ENCODE measurements at places on chromosomes 3 and 15.

DNA sequence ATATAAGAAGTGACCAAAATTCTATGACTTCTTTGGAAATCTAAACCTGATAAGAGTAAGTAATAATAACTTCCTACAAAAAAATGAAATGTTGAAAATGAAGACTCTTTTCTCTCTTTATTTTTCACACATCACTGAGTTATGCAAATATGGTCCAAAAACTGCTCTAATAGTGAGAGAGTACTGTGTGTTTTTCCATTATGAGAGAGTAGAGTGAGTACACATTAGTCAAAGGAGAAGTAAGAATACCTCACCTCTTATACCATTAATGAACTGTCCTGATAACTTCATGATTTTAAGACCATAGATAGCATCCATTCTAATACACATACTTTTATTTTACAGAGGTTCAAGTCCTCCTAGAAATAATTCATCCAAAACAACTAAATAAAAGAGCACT, 1310.2 kb downstream of the SI start:
- no peak for DNase-seq

DNA sequence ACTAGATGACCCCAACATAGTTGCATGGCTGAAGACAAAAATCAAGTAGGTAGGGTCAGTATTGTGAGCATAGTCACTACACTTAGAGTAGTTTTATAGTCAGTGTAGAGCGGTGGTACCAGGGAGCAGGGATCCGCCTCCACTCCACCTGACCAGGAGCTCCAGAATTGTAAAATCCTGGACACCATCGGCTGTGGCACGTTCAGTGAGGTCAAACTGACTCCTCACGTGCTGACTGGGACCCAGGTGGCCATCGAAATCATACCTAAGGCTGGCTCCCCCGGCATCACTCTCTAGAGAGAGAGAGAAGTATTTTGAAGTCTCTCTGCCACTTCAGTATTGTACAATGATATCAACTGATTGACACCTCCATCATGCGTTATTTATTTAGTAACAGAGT, 59.7 kb upstream of the TAMM41 start:
- no peak for DNase-seq

DNA sequence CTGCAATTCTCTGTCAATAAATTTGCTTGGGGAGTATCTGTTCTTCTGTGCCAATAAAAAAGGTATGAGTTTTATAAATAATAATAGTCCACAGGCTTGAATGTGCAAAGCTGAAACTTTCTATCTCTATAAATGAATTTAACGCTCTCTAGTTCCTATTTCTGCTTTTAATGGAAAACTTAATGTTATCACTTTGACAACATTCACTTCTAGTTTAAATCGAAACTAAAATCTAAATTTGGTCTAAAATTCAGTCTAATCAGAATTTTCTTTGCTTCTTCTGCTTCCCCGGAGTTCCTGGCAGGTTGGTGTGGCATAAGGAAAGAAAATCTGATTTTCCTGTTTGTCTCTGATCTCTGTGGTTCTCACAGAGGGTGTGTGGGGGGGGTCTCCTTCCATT, 450.1 kb upstream of the TBL1XR1 start:
- no peak for DNase-seq

DNA sequence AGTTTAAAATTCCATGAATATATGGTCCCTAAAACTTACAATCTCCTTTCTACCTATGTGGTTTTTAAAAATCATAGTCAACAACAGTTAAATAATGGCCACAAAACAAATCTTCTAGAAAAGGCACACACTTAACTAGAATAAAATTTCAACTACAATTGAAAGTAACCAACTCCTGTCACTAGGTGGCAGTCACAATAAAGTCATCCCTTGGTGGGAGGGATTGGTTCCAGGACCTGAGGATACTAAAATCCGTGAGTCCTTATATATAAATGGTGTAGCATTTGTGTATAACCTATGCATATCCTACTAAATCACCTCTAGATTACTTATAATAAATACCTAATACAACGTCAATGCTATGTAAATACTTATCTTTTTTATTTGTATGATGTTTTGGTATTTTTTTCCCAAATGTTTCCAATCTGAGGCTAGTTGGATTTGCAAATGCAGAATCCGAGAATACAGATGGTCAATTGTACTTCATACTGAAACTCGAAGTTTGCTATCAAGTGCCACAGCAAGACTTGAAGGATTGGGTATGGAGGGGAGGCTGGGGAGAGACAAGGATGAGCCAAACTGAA, 172.6 kb downstream of the FMN1 start:
- no peak for DNase-seq

DNA sequence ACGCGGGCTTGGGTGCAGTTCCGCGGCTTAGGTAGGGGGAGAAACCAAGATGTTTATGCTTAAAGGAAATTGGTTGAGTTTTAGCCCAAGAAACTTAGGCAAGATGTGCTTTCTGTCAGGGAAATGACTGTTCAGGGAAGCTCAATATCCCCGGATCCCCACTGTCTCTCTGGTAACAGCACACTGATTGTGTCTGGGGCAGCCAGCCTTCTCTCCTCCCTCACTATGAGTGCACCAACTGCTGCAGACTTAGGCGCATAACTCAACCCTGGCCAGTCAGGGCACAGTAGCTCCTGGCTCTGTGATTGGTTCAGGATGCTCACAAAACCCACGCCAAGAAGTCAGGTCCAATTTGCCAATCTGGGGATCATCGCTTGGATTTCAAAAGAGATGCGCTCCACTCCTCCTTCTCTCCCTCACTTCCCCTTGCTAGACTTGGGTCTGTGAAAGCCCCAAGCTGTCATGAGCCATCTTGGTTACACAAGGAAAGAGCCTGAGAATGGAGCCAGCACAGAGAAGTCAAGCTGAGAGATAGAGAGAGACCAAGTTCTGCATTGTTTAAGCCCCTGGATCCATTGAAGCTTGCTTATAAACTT, 42.5 kb upstream of the CACNA2D3 start:
- DNase-seq, result no peak

DNA sequence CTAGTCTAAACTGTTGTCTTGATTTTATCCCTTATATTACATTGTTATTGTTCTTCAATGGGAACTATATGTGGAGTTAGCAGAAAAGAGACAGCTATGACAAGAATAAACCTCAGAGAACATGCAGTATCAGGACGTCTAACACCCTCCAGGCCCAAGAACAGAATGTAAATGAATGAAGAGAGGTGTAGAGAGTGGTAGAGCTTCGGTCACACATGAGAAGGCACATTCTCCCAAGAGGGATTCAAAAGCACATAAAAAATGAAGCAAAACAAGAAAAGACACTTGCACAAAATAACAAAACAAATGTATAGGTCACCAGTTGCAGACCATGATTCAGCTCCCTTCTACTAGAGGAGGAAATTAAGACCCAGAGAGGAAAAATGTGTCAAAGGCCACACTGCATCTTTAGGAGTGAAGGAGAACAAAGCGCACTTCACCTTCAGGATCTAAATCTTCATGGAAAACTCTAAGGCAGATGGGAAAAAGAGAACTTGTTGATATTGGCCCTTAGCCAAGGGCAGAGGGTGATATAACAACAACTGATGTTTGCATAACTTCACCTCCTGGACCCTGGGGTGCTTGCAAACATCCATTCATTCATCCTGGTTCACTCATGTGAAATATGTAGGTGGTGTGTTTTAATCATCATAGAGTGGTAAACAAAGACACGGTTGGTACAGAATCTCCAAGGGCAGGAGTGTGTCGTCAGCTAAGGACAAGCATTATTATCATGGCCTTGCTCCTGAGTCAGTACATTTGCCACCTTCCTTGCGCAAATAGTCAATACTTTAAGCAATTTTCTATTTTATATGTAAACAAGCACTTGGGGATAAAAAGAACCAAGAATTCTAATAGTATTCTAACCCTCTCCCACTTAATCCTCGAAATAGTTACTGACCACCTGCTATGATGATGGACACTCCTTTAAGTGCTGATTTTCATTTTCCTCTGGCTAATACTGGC, 8.8 kb downstream of the NEK10 start:
- no peak for DNase-seq

- no peak for DNase-seq
Measured at GRCh38 chr3:176296066-176296597, 901.1 kb downstream of the TBL1XR1 start.

- DNase-seq, result no peak
Measured at GRCh38 chr15:55246567-55246966, 43.0 kb downstream of the RAB27A start.

GRCh38 chr3:68892297-68892696, 40.0 kb downstream of the TAFA4 start:
- DNase-seq, result no peak

DNA sequence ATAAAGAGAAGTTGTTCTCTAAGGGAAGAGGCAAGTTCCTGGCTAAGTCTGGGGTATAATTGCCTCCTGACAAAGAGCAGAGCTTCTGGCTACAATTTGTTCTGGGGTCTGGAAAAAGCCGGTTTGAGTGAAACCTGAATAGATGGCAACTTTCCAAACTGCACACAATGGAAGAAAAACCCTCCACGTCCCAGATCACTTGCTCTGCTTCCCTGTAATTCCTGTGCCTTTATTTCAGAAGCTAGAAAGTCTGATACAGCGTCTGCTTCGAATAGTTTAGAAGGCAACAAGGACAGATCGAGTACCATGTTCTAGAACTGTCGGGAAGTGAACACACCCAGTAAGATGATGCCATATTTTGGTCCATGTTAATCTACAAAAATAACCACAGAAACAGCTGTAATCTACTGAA, 1.6 kb upstream of the WDR82 start:
- DNase-seq, result no peak

- no peak for DNase-seq
Measured at GRCh38 chr15:67068710-67069400, 3.5 kb downstream of the SMAD3 start.

GRCh38 chr3:45553469-45553974, 41.0 kb upstream of the LIMD1 start:
- DNase-seq, result no peak

DNA sequence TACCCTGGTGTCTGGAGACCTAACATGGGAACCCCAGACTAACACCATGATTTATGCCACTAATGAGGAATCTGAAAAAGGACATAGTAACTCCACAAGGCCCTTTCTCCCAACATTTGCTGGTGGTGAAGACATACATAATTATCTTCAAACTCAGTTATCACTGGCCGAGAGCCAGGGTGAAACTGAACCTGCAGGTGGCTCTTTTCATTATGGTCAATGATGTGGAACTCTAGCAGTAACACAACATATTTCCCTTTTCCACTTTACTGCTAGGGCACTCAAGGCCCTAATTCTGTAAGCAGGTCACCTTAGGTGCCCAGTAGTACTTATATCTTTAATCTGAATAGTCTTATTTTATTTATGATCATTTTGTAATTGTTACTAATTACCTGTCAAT, 326.4 kb upstream of the SATB1 start:
- DNase-seq, result no peak

GRCh38 chr3:4493941-4494894, 1.1 kb downstream of the ITPR1 start:
- no peak for DNase-seq

All from stimulated activated CD4-positive, alpha-beta T cell treated with anti-CD3 and anti-CD28 coated beads, Interleukin-12 subunit alpha, Interleukin-12 subunit beta, amount 100 ng/mL, for 24 hours (primary cell).